Stimulated activated CD4-positive, alpha-beta T cell treated with anti-CD3 and anti-CD28 coated beads, Interleukin-1b, Interleukin-23, amount 100 ng/mL, for 24 hours (primary cell): ENCODE measurements at places on chromosomes 7 and 10.

- no peak for DNase-seq
Measured at GRCh38 chr10:58897236-58897635, 279.2 kb upstream of the PHYHIPL start.

GRCh38 chr10:34954142-34954541, 136.0 kb downstream of the CUL2 start:
- no peak for DNase-seq

- no peak for DNase-seq
Measured at GRCh38 chr7:50184271-50184990, 91.4 kb upstream of the ZPBP start.

DNA sequence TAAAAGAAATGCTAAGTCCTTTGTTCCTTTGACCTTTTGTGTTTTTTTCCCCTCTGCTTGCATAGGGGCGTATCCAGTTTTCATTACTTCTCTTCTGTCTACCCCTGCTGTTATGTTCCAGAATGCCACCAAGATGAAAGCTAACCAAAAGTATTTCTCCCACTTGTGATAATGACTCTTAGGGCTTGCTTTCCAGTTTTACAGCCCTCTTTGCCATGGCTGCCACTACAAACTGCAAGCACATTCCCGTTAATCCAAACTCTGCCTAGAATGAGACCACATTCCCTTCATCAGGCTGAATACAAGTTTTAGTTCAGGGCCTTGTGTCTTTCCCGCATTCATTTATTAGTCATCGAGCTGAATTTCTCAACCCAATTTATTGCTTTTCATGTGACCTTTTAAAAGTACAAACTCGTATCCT, 23.6 kb upstream of the CD36 start:
- DNase-seq: no peak

DNA sequence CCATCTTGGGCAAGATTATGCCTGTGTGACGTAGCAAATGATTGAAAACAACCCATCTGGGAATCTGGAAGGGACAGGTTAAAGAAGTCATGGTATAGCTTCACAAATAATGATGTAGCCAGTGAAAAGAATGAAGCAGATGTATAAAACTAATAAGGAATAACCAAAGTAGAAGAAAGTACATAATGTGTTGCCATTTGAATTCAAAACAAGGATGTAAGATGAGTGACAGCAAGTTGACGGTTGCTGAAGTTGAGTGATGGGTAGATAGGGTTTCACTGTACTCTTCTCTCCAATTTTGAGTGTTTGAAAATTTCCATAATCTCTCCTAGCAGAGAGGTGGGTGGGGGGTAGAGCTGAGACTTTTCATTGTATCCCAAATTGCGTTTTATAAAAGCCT, 133.6 kb downstream of the FANK1 start:
- no peak for DNase-seq

DNA sequence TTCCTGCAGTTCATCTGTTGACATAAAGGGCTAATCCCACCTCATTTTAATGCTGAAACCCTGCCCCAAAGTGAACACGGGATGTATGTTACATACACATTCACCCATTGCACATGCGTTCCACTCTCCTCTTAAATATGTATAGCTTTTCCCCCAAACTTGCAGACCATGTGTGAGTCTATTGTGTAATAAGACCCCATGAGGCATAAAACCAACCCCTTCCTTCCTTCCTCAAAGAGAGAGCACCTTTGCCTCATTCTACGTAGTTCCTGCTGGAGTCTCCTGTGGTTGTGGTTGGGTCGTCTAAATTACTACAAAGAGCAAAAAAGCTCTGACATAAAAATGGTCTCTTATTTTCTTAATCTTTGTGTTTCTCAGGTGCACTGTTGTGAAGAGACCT, 345.7 kb upstream of the KLF6 start:
- no peak for DNase-seq

DNA sequence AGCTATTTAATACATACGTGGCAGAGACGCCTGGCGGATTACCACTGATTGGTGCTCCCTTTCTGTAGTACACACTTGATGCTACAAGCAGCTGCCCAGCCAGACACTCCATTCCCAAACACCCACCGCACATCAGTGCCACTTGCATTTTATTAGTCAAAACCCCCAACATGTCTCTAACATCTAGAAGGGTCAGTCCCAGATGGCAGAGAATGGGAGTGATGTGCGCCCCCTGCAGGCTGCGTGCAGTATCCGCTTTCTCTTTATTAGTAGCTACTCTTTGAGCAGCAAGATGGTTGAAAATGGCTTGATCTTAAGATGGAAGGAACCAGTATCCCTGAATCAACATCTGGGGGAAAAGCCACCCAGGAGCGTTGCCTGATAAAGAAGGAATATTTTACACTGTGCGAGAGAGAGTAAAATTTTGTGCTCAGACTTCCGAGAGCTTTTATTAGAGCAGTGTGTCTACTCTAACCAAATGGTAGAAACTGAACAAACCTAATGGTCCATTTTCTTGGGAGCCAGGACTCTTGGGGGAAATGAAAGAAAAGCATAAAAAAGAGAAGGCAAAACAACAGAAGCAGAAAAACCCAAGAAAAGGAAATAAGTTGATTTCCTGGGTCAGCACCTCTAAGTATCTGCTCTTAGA, 78.3 kb downstream of the ST8SIA6 start:
- peak; percentile 15 for DNase-seq

DNA sequence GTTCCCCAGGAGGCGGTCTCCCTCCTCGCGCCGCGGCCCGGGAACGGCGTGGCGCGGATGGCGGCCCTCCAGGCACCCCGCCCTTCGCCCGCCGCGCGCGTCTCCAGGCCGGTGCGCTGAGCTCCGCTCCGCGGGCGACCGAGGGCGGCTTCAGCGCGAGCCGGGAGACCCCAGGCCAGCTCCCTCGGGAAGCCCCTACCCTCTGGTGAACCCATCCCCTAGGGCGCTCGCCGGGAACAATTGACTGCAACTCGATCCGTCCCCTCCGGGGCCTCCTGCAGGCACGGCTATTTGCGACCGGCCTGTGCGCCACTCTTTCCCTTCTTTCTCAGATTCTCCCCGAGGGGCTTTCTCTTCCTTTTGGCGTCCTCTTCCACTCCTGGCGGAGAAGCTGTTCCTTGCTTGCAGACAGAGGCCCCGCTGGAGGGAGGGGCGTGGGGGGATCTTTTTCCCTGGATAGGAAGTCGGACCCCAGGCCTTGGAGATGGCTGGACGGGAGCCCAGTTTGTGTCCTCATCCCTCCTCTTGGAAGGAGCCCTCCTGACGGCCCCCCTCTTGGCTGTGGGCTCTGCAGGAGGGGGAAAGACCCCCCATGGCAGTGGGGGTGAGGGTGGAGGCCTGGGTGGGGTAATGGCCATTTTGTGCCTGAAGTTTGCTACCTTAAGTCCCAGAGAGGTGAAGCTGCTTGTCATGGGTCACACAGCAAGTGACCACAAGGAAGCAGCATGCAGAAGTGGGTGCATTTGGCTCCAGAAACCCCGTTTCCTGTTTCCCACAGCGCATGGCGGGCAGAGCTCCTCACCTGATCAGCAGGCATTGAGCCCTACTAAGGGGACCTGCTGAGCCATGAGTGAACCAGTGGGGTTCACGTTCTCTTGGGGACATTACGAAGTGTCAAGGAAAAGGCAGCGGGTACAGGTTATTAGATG, 171.2 kb upstream of the TNRC18 start:
- no peak for DNase-seq

- no peak for DNase-seq
Measured at GRCh38 chr10:123135415-123136141, at the start of gene HMX3. HMX3 (plus strand) TSS chr10:123135970; CDS start chr10:123136051, 81 bp downstream.

GRCh38 chr10:127906548-127907377, at the start of gene PTPRE:
PTPRE (plus strand) TSS chr10:127907103; CDS start chr10:128040882, 133,779 bp downstream.
- DNase-seq: peak; percentile 57

DNA sequence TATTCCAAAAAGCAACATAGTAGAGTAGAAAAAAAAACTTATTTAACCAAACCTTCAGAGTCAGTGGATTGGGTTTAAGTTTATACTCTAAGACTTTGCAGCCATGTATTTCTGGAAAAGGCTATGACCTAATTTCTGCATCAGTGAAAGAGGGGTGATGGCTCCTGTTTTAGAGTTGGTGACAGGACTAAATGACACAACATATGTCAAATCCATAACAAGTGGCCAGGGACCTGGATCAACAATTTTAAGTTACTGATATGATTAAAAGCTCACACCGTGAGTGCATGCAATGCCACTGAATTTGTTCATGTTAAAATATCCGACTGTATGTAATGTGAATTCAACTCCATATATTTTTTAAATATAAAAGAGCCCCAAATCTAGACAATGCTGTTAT, 390.6 kb downstream of the TNS3 start:
- DNase-seq: no peak

DNA sequence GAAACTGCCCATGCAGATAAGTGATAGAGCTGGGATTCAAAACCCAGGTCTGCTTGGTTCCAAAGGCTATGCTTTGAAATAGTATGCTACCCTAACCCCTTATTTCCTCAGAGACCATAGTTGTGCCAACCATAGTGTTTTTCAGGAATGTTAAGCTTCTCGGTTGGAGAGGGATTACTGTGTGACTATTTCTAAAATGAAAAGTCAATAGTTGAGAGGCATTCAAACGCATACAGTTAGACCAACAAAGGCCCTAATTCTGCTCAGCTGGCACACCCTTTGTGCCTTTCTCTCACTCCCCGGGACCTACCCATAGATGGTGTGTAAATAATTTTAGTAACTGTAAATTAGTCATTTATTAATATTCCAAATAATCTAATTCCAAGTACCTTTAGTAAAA, 64.6 kb upstream of the RNF148 start:
- no peak for DNase-seq

DNA sequence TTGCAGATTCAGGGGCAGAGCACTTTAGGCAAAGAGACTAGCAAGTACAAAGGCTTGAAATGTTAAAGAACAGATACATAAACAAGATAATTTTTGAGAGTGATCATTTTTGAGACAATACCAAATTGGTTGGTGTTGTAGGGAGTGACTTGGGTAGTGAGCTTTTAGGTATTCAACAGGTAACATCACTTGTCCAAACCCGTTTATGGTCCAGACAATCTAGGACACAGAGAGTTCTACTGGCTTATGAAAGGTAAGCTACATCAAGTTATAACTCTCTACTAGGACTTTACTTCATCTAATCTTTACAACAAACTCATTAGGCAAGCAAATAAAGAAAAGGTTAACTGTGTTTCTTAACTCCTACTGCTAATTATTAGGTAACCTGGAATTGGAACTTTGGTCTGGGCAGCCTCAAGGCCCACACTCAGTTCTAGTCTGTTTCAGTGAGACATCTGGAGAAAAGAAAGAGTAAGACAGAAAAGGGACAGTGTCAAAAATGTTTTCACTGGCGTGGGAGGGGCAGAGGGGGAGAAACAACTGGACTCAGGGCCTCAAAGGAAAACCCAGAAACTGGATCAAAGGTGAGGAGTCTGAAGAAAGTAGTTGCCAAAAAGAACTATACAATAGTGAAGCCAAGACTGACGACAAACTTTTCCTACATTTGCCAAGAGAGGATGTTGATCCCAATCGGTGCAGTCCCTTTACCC, 39.2 kb downstream of the GNAT3 start:
- no peak for DNase-seq

GRCh38 chr7:92944633-92945032, 108.3 kb upstream of the CDK6 start:
- DNase-seq: no peak

- DNase-seq: no peak
Measured at GRCh38 chr7:3089493-3089892, 45.8 kb upstream of the CARD11 start.

GRCh38 chr7:99254390-99254789, 18.2 kb upstream of the MYH16 start:
- DNase-seq: no peak

DNA sequence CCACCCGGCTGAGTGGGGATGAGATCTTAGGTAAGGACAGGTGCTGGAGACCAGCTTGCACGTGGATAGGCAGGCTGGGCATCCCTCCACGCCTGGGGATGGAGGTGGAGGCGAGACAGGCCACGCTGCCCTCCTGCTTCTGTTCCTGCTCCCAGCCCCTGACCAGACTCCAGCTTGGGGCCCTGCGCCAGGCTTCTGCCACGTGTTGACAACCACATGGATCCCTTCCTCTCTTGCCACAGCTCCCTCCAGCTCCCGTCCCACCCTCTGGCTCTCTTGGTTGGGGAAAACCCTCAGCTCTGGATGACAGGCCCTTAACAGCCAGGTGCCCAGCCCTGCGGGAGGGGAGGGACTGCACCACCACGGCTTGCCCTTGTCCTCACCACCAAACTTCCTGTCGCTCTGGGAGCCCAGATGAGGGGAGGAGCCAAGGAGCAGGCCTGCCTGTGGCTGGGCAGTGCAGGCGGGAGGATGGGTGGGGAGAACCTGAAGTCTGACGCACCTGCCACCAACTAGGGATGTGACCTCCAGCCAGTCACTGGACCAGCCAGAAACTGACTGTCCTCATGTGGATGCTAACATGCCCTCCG, 36.0 kb downstream of the KCNH2 start:
- no peak for DNase-seq
